ENCODE measurements at places on chromosomes 4 and X. TPM values are rescaled to one million over a fixed set of nuclear protein-coding genes. Genes with fewer than 3 reads are reported as not detected.

GRCh38 chrX:133333154-133333750 lies 82.0 kb downstream of the GPC4 start:
- DNase-seq: no peak

DNA sequence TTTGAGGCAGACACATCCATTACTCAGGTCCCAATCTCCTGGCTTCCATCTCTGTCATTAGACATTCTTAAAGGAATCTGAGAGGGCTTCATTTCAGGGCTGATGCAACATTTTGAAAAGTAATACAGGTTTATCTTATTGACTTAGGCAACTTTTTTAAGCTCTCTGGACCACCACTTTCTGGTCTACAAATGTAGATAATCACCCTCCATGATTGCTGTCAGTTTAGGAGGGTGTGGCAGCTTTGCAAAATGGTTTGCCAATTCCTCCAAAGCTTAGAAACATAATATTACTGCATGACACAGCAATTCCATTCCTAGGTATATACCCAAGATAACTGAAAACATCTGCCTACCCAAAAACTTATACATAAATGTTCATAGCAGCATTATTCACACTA lies 77.6 kb downstream of the ARHGAP6 start:
- DNase-seq: no peak

- DNase-seq: no peak
Observed at GRCh38 chrX:137742846-137743245, 176.9 kb downstream of the ZIC3 start.

The SULT1E1 gene
- total RNA-seq: not detected

DNA sequence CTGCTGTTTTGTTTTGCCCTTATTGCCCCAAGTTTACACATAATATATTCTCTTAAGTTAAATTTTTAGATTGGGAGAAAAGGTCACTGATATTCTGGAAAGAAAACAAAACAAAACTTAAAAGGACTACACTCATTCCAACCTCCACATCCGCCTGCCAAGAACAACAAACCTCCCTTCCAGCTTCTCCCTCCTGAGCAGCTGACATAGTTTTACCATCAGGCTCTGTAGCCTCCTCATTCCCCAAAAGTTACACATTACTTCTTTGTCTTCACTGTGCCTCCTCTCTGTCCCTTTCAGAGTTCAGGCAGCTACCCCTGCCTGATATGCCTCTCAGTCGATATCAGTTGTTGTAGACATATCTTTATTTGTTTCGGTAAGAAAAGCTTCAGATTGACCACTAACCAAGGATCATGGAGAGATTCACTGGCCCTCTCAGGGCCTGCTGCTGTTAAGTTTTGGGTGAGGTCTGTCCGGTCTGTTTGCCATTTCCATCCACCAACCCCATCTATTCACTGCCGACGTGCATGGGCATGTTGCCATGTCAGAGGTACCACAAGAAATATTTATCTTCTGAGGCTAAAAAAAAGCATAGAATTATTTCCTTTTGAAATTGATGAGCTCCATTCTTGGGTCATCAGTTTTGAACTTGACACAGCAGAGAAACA lies 164.1 kb downstream of the GASK1B start:
- DNase-seq: no peak

DNA sequence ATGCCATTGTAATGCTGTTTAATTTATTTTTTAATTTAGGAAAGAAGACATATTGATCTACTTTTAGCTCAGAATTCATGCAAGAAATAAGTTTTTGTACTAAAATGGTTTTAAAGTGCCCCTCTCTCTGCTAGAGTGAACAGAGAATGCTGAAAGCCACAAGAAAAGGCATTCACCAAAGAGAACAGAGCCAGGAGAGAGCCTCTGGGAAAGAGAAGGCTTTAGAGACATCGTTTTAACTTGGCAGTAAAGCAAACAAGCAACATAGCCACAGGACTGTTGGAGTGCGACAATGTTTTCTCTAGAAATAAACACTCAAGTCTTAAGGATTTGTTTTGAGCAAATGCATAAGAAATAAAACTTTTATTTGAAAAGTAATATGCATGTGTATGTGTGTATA lies 484.1 kb upstream of the CPEB2 start:
- no peak for DNase-seq

The HPGDS gene
- total RNA-seq: not detected

DNA sequence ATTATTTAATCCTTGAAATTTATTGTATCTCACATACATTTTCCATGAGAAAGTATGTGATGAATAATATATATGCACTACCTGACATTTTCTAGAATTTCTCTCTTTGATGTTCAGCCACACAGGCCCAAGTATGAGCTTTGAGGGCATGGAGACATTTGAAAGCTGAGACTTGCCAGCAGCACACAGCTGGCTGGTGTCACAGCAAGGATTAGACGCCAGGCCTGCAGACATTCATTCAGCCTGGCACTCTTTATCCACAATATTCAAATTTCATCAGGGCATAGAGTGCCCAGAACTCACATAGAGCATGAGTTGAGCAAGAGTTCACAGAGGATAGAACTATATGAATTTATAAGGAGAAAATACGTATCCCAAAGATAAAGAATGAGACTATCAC lies 74.0 kb downstream of the GRIA2 start:
- no peak for DNase-seq

GRCh38 chr4:92303621-92304027 lies at the start of gene GRID2:
GRID2 (plus strand) TSS chr4:92303966.
- DNase-seq: no peak

The PRICKLE3 gene
- total RNA-seq: 8.4 TPM

The HTR2C gene
- total RNA-seq: 2.0 TPM

DNA sequence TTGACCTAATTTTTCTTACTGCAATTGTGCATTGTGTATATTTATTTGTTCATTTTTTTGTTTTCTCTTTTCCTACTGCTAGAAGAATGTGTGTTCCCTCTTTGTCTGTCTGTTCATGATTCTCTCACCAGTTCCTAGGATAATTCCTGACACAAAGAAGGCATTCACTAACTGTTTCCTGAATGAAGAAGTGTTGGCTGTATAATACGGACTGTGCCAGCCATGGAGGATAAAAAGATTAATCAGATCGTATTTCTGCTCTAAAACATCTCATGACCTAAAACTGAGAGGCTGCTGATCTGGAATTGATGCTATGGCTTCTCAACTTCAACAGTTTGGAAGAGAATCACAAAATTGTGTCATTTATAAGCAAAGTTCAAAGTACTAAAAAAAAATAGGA lies 563.1 kb upstream of the FRG1 start:
- DNase-seq: no peak

GRCh38 chr4:7719354-7720174 lies 220.1 kb downstream of the AFAP1 start:
- DNase-seq: peak; percentile 25

DNA sequence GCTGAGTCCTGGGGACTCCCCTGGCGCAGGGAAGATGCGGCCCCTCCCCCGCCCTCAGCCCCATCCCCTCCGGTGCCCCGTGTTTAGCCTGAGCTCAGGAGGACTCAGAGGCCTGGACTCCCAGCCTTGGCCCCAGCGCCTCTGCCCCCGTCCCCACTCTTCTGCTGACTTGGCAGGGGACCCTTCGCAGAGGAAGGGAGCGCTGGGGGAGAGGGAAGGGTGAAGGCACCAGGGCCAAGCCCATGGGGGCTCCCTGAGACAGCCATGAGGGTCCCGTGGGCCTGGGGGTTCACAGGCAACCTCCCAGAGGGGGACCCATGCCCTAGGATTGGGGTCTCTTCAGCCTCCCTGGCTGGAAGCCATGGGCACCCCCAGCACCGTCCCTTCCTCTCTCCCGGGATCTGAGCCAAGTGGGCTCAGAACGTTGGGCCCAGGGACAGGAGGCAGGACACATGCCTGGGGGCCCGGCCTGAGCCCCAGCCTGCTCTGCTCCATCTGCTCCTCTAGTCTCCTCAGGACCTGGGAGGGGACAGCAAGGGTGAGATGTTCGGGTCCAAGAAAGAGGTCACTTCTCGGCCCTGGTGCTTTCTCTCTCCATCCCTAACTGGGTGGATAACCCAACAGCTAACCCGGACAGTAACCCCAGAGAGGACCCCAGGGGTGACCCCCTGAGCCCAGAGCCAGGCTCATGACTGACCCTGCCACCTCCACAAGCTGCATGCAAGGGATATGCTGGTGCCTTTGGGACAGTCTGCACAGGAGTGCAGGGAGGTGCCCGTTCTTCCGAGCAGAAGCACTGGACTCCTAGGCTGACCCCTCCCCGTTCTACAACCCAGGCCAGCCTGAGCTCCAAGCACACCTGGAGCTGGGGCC lies 1.5 kb upstream of the CPLX1 start:
- no peak for DNase-seq

DNA sequence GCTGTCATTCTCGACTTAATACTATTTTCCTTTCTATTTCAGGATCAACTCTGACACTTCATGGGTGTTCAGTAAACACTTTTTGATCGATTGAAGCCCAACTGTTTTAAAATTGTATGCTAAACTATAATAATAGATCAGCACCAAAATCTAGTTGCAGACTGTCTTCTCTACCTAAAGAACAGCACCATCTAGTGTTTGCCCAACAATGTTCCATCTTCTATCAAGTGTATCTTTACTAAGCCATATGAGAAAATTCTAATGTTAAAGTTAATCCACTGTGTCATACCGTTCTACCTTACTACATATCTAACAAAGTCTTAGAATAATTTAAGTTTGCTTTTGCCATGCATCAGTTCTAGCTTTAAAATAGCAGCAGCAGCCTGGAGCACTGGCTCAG lies 113.0 kb upstream of the PRDX4 start:
- no peak for DNase-seq

- DNase-seq: no peak
Observed at GRCh38 chr4:64969081-64969480, 559.8 kb upstream of the TECRL start.

The SPATA4 gene
- not detected for total RNA-seq

All from H1 (cell line).